Epithelial cell of umbilical artery (primary cell): ENCODE measurements at places on chromosomes 16 and 17. TPM values are rescaled to one million over a fixed set of nuclear protein-coding genes. Genes with fewer than 3 reads are reported as not detected.

Gene GNG13
- total RNA-seq: not detected in 2 replicates

Gene C17orf50
- not detected in 2 replicates for total RNA-seq

Gene HAP1
- total RNA-seq: under 0.01 and 0.30 TPM in 2 replicates

Gene EVI2A
- 0.61 and 1.3 TPM in 2 replicates for total RNA-seq

Gene VAT1L
- total RNA-seq: 0.97 and 3.6 TPM in 2 replicates

Gene TRPV2
- 9.1 and 15.2 TPM in 2 replicates for total RNA-seq

Gene OR3A2
- under 0.01 TPM in 1 of 2 replicates, not detected in the other for total RNA-seq
